ENCODE measurements at places on chromosomes 1 and 21.
A peak's percentile ranks its signal among the peaks of the same experiment; 100 is the strongest.

GRCh38 chr1:204524986-204525385 is 8.8 kb downstream of the MDM4 start:
- DNase-seq: no peak

DNA sequence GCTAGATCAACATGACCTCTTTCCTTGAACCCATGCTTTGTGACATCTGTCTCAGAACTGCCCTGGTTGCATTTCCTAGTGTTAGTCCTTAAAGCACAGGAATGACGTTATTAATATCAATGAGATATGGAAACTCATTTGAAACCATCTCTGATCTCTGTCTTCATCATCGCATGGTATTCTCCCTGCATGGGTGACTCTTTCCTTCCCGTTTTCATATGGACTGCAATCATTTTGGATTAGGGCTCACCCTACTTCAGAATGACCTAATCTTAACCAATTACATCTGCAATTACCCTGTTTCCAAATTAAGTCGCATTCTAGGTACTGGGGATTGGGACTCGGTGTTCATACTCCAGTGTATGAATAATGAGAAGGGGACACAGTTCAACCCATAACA is 41.7 kb upstream of the DISC1 start:
- no peak for DNase-seq

- no peak for DNase-seq
Observed at GRCh38 chr1:46691997-46692790, 20.5 kb downstream of the TEX38 start.

- DNase-seq: no peak
Observed at GRCh38 chr1:39854738-39855137, 28.6 kb downstream of the TRIT1 start.

- no peak for DNase-seq
Observed at GRCh38 chr1:235980976-235981375, 83.9 kb downstream of the NID1 start.

- DNase-seq: no peak
Observed at GRCh38 chr1:200040481-200041138, 13.1 kb downstream of the NR5A2 start.

- DNase-seq: no peak
Observed at GRCh38 chr21:42238185-42238934, 19.4 kb downstream of the ABCG1 start.

DNA sequence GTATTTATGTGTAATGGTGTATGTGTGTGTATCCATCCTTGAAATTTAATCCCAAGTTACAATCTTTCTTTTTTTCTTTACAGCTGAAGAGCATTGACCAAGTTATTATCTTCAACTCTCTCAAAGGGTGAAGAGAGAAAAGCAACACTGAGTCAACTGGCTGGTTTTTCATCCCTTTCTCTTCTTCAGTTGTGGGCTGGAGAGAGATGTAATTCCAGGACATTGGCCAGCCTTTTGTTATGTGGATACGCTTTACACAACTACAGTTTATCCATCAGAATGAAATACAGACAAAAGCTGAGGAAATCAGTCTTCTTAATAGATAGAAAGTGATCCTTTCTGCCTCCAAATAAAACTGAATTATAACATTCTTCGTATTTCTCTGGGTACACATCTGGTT is 357.0 kb upstream of the NCAM2 start:
- no peak for DNase-seq

DNA sequence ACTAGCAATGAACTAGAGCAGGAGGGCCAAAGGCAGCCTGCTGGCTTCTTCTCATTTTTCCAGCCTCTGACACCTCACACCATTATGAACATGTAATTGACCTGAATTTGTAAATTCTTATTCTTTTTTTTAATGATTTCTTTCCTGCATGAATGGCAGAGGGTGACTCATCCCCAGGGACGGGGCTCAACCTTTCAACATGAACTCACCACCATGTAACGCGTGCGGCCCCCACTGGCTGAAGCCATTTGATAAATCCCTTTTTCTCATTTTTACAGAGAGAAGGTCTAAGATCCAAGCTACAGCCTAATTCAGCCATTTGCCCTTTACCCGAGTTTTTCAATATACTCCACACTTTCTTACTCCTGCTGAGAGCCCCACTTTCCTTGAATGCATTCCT is 9.3 kb upstream of the ETS2 start:
- no peak for DNase-seq

DNA sequence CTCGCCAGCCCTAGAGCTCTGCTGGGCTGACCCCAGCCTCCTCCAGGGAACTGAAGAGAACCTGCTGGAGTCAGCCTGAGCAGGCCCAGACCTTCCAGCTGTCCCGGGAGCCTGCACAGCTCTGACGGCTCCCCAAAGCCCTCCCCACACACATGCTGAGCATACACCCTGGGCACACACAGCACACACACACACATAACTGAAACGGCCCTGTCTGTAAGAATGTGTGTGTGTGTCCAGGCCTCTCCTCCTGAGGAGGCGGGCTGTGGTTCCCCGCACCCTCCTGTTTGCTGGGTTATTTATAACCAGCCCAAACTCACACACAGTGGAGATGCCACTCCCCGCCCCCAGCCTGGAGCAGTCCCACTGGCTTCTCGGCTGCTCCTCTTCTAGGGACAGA is 20.2 kb downstream of the SDC3 start:
- DNase-seq: no peak

- DNase-seq: peak; percentile 78
Observed at GRCh38 chr21:36422279-36423098, 37.3 kb downstream of the CHAF1B start.
